Left forelimb (tissue), 1 donor: ENCODE measurements at places on chromosomes 6 and 20.

- DNase-seq, result no peak
Observed at GRCh38 chr6:47335466-47335865, 25.8 kb upstream of the TNFRSF21 start.

- no peak for DNase-seq
Observed at GRCh38 chr6:41966214-41966920, 24.8 kb upstream of the CCND3 start.

GRCh38 chr20:14644306-14645097 is 307.1 kb upstream of the FLRT3 start:
- DNase-seq, result no peak

DNA sequence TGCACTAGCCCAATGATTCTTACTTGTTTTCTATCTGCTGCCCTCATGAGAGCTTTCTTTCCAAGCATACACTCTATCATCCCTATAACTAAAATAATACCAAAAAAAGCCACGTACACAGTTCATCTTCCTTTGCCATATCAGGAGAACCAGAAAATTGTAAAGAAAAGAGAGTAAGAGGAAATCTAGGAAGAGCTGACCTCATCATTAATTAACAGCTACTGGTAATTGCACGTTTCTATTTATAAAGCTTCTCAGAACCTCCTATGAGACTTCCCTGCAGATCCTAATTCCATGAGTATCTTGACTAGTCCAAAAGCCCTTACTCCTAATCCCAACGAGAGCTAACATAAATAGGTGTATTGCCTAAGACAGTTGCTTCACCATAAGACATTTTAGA is 191.5 kb upstream of the RNF217 start:
- no peak for DNase-seq

- no peak for DNase-seq
Observed at GRCh38 chr6:141445928-141446628, 686.6 kb upstream of the GJE1 start.

DNA sequence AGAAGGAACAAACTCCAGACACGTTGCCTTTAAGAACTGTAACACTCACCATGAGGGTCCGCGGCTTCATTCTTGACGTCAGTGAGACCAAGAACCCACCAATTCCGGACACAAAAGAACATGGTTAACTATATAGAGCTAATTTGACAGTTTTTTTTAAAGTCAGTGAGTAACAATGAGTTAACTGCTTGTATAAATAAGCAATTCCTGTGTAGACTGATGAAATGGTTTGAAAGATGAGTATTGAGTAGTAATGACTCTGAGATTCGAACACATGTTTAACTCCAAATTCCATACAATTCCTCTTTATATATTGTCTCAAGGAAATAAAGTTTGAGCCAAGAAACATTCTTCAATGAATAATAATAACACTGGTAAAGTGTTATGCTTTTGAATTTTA is 478.0 kb downstream of the MMUT start:
- DNase-seq, result no peak

- DNase-seq, result no peak
Observed at GRCh38 chr6:72761761-72762160, 139.9 kb downstream of the KCNQ5 start.

GRCh38 chr20:8645326-8645725 is 423.6 kb upstream of the PLCB4 start:
- no peak for DNase-seq

GRCh38 chr20:13855613-13856012 is 70.8 kb downstream of the NDUFAF5 start:
- no peak for DNase-seq

DNA sequence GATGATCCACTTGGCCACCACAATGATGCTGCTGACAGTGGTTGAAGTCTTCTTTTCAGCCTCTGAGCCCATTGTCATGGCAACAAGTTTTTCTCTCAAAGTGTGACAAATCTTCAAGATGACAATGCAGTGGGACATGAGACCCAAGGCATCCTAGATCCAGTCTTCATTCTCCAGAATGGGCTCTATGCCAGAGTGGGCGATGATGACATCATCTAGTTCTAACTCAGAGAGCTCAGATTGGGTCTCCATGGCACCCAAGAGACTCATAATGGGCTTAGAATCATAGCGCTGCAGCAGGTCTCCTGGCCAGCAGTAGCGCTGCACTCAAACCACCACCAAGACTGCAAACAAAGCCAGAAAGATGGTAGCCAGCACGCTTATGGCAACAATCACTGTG is 973.6 kb downstream of the EYS start:
- no peak for DNase-seq

DNA sequence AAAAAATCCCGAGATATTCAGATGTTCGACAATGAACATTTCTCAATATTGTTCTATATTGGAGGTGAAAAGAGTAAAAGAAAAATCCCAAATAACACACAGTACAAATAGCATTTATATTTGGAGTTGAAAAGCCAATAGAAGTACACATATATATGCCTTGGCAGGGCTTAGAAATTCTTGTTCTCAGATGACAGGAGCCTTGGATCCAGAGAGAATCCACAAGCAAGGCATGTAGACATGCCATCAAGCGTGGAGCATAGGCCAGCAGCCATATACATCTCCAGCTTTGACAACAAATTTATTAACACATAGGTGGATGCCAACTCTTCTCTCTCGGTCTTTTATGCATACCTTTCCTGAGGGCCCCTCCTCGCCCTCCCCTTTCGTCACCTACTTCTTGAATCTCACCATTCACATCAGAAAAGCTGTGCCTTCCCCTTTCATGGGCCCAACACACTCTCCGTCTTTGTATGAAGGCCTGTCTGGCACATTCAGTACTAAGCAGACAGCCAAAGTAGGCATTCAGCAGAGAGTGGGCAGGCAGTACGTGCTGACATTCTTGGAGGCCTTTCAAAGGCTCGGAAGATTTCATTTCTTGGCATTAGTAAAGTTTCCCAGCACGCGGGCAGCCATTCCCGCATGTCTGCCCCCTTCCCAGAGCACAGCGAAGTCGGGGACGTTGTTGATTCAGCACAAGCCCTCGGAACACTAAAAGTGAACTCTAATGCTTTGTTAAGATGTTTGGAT is 18.2 kb downstream of the NEDD9 start:
- no peak for DNase-seq

DNA sequence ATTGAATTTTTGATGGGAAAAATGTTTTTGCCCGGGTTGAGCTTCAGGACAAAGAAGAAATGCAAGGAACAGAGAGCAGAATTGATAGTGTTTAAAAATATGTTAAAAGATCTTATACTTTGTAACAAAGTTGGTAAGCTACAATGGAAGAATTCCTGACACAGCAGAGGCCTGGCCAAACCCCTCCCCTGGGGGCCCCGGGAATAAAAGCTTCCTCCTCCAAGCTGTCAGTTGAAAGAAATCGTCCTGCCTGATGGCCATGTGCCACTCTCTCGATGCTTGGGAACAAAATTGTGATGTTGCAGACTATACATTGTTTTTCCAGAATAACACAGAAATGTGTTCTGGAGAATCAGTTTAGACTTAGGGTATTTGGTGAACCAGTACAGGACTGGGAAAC is 14.2 kb upstream of the TOX2 start:
- DNase-seq, result no peak

DNA sequence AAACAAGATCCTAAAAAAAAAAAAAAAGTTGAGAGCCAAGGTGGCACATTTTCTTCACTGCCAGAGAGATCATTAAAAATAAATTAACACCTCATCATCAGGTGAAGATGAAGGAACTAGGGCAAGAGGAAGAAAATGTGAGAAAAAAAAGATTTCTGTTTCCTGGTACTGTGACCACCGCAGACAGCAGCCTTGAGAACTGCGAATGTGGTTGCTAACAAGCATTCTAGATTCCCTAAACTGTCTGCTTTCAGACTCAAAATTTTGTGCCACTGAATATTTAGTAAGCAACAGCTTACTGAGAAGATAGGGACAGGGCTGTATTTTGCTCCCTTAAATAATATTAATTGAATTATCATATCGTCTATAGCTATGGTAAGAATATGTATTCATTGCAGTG is 24.1 kb upstream of the MBOAT1 start:
- no peak for DNase-seq

- DNase-seq, result peak; percentile 98
Observed at GRCh38 chr6:8435093-8435844, at the start of gene SLC35B3. TSS of gene SLC35B3 (minus strand) at chr6:8435545.

DNA sequence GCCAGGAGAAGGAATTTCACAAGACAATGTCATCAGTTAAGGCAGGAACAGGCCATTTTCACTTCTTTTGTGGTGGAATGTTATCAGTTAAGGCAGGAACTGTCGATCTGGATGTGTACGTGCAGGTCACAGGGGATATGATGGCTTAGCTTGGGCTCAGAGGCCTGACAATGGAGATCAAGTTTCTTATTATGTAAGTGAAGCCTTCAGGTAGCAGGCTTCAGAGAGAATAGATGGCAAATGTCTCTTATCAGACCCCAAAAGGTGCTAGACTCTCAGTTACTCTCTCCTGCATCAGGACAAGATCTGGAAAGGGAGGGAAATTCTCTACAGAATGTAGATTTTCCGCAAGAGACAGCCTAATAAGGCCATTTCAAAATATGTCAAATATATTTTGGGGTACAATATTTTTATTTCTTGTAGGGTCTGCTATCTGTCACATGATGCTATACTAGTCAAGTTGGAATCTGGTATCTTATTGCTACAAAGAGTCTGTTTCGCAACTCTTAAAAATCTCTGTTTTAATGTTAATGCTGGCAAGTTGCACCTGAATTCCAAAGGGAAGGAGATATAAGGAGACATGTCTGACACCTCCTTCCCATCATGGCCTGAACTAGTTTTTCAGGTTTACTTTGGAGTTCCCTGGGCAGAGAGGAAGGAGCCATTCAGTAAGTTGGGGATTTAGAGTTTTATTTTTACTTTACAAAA is 48.8 kb downstream of the TRDN start:
- no peak for DNase-seq

- DNase-seq, result no peak
Observed at GRCh38 chr20:61439251-61439650, 187.2 kb downstream of the CDH4 start.

- no peak for DNase-seq
Observed at GRCh38 chr20:47857187-47857568, 71.9 kb upstream of the SULF2 start.

DNA sequence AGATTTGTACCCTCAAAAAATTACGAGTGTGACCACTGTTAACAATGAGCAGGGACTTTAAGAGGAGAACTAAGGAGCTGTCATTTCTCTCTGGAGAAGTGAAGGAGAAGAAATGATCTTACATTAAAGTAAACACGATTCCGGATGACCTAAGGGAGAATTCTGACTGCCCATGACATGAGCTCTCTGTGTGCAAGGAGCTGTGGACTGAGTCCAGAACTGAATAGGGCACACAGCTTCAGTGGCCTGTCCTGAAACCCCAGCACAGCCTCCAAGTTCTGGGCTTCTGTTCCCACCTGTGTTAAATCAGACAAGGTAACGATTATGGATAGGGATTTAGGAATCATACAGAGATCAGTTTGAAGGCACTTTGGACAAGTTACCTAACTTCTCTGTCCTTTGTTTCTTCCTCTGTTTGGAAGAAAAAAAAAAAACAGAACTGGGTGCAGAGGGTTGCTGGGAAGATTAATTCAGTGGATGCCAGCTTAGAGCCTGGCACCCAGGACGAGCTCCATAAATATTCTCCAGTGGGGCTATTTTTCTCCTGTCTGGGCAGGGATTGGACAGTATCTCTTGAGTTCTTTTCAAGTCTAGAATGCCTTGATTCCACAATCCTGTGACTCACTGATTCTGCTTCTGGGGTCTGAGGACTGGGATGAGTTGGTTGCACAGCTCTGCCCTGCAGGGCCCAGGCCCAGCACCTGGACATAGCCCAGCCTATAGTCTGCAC is 65.7 kb downstream of the MRPL14 start:
- no peak for DNase-seq

- no peak for DNase-seq
Observed at GRCh38 chr6:45552536-45552935, 174.8 kb upstream of the SUPT3H start.

DNA sequence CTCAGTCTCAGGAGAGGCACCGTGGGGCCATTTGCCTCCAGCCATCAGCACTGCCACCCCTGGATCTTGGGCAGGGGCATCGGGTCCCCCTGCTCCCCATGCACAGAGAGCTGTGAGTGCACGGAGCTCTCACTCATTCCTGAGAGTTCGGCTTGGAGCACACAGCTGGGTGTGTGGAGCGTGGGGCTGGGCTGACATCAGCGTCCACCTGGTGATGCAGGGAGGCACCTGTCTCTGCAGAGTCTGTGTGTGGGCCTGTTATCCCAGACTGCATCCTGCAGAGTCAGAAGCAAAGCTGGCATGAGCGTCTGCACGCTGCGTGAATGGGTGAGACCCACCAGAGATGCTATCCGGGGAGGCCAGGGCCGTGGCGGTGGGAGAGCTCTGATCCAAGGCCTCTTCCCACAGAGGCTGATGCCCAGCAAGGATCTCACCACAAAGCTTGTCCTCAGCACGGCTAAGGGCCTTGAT is 248.8 kb upstream of the AFDN start:
- peak; percentile 37 for DNase-seq

- DNase-seq, result peak; percentile 94
Observed at GRCh38 chr20:46363874-46364669, 42.3 kb downstream of the ELMO2 start.

- DNase-seq, result no peak
Observed at GRCh38 chr6:22638320-22638719, 69.0 kb downstream of the HDGFL1 start.

DNA sequence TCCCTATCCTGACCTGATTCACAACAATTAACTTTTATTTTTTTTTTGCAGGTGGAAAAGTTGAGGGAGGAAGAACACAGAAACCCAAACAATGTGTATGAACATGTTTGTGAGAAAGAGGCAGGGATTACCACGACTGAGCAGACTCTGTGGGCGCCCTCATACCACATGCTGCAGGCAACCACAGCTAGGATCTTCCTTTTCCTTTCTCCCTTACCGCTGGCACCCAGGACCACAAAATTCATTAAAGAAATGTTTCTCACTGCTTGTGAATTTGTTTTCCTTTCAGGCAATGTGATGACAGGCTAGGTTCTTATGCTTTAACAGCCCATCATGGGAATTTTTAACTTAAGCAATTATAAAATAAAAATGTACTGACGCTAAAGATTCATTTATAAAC is 287.1 kb downstream of the GMDS start:
- DNase-seq, result no peak

DNA sequence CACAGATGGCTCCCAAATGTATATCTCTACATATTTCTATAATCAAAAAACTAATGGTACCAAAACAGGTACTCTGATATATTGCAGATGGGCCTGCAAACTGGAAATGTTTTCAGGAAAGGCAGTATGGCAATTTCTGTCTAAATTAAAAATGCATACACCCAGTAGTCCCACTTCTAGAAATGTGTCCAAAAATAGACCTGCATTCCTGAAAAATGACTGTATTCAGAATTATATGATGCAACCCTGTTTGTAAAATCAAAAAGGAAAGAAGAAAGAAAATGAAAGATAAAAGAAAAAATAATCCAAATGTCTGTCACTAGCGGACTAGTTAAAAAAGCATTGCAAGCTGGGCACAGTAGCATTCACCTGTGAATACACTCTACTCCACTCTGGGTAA is 12.9 kb upstream of the MICB start:
- no peak for DNase-seq

GRCh38 chr20:54257071-54257816 is 49.4 kb downstream of the PFDN4 start:
- no peak for DNase-seq
